ENCODE measurements at places on chromosomes 6 and 20. TPM values are rescaled to one million over a fixed set of nuclear protein-coding genes. Genes with fewer than 3 reads are reported as not detected.

The TREM1 gene
- 0.26 TPM for total RNA-seq

- no peak for DNase-seq
Observed at GRCh38 chr20:4061987-4062386, 46.6 kb upstream of the RNF24 start.

DNA sequence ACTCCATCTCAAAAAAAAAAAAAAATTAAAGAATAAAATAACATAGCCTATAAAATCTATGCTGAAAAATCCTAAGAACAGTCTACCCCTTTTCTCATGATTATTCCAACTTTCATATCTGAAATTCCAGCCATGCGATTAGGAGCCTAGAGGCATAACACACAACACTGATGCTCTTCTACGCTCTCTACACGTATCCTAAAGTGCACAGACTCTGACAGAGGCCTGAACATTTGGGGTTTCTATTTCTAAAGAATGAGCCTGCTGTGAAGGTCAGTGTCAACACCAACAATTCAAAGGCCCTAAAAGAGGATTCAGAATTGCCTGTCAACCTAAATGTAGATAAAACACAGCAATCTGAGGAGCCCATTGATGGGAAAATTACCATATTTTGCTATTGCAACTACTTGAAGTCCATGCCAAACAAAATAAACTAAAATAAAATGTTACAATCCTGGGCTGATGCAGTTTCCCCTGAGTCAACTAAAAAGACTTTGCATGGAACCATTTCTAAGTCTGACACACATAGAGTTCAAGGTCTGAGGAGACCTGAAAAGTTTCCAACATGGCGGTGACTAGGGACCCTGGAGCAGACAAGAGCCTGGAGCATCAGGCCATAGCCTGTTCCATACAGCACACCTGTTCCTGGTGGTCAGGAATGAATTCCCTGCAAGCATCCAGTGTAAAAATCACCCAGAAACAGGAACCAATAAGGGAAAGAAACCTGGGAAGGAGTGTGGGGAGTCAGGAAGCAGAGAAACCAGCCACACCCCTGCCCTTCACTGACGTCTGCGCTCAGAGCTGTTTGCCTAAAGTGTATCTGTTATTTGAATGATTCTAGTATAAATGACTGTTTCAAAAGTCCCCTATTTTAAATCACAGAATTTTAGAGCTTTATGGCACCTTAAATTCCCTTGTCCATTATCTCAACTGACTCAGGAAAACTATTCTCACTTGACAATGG, 11.8 kb downstream of the NINL start:
- DNase-seq, result no peak

- no peak for DNase-seq
Observed at GRCh38 chr20:3090565-3090964, 6.0 kb upstream of the AVP start.

- no peak for DNase-seq
Observed at GRCh38 chr6:157064502-157064901, 258.8 kb downstream of the TMEM242 start.

The DCDC2 gene
- 4.3 TPM for total RNA-seq

- no peak for DNase-seq
Observed at GRCh38 chr6:7165002-7165889, 57.5 kb downstream of the RREB1 start.

The C4B gene
- total RNA-seq, result 4.7 TPM

DNA sequence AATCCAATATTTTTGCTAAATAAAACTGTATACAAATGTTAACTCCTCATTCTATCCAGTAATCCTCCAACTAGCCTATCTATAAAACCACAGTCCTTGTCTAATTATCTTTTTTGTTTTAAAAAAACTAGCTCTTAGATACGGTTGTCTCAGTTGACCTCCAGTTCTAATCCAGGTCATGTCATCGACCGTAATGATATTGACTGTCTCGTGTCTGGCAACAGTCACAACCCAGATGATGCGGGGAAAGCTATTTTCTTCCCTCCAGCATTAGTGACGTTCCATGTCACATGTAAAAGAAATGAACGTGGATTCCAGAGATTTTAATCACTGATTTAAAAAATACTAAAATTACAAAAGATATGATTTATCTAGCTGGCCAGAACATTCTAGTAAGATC, 35.5 kb downstream of the HEBP2 start:
- no peak for DNase-seq

The SASH1 gene
- 92.2 TPM for total RNA-seq

DNA sequence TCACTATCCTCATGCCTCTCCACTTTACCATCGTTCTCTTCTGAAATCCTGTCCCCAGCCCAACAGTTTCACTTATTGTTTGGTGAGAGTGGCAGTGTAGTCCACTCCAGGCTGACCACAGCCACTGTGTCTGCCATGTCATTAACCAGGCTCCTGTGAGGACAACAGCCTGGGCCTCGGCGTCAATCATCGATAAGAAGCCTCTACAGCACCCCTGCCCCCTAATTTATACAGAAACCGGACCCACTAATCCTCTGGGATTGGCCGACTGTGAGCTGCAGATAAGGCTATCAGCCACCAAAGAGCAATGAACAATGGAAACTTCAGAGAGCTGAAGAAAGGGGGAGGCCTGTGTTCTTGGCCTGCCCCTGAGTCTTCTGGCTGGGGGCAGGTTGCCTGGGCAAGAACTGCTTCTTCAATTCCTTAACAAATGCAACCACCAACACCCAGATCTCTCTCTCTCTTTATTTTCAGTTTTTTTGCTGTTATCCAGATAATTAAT, 3.4 kb downstream of the EGFL8 start:
- DNase-seq, result no peak

- no peak for DNase-seq
Observed at GRCh38 chr6:128131036-128131435, 230.2 kb upstream of the THEMIS start.

The VNN1 gene
- total RNA-seq, result 0.63 TPM

- DNase-seq, result no peak
Observed at GRCh38 chr6:131572686-131573415, at the start of gene ARG1. Gene ARG1 (plus strand): TSS chr6:131573226. CDS start chr6:131573283, 57 bp downstream.

DNA sequence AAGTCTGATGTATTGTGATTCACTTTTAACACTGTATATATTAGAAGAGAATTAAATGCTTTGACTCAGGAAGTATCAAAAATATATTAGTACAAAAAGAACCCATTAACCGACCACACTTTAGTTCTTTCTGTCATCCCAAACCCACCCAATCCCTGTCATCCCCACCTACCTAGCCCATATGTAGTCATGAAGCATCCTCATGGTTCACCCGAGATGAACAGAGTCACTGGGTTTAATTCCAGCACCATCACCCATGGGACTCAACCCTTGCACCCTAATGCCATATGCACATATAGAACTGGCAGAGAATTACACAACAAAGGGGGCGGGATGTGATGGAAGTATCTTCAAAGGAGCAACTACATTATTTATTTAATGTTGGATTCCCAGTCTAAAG, 141.4 kb downstream of the KHDC1L start:
- DNase-seq, result no peak

GRCh38 chr6:141878686-141879085, 254.0 kb upstream of the GJE1 start:
- DNase-seq, result no peak

- no peak for DNase-seq
Observed at GRCh38 chr6:150417250-150417649, 48.4 kb downstream of the IYD start.

DNA sequence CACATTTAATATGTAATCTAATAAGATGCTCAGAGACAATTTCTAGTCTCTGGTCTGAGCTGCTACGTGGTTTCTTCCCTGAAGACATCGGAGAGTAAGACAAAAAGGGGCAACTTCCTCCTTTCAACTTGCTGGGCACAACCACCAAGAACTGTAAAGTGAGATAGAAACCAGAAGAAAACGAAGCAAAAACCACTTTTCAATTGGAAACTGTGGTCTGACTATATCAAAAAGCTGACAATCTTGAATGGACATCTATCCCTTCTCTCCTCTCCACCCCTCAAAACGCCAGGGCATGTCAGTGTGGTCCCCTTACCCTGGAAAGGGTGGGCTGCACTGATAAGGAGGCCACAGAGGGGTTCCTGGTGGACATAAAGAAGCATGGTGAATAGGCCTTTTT, 269.1 kb downstream of the CD83 start:
- DNase-seq, result no peak

- DNase-seq, result no peak
Observed at GRCh38 chr6:133814797-133815196, 74.1 kb upstream of the TCF21 start.

The MRPS26 gene
- 18.3 TPM for total RNA-seq

DNA sequence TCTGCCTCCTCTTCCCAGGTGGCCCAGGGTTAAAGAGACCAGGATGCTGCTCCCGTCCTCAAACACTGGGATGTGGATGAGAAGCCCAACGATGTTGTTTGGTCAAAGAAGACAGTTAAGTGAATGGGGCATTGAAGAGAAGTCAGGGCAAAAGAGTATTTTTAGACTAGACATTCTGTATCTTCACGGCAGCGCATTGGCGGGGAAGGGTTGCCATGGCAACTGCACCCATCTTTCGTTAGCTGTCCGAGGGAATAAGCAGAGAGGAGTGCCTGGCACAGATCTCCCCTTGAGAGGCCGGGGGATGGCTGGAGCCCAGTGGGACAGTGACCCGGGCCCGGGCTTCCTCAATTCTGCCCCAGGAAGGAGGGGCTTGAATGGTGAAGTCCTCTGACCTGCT, 56.4 kb upstream of the GPR31 start:
- DNase-seq, result no peak

- DNase-seq, result no peak
Observed at GRCh38 chr6:72446430-72446829, 175.4 kb upstream of the KCNQ5 start.

DNA sequence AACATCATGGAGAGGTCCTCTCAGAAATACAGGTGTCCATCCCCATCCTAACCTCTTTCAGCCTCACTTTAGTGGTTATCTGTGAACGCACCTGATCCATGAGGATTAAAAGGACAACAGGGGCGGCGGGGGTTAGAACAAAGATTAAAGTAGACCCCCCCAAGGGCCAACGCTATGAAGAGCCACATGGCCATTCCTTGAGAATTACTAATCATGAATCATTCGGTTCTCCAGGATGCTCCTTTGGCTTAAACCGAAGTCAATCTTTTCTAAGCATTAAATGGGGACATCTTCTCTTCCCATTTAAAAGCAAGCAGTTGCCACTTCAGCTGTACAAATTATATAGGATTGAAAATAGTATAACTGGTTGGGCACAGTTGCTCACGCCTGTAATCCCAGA, 212.4 kb downstream of the GMPR start:
- no peak for DNase-seq

The TBC1D32 gene
- total RNA-seq, result 62.8 TPM

DNA sequence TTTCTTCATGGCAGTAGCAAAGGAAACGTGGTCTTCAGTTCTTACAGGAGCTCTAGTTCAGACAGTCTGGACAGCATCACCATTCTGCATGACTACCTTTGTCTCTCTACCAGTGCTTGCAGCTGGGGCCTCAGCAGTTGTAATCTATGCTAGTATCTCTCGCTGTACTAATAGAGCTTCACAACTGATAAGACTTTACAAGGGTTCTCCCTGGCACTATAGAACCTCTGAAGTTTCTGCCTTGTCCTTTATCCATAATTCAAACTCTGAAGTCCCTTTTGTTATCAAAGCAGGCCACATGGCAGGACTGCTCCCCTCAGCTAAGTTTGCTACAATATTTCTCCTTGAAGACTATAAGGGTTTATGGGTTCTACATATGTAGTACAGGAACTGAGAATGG, 842.1 kb upstream of the ADGRB3 start:
- no peak for DNase-seq

DNA sequence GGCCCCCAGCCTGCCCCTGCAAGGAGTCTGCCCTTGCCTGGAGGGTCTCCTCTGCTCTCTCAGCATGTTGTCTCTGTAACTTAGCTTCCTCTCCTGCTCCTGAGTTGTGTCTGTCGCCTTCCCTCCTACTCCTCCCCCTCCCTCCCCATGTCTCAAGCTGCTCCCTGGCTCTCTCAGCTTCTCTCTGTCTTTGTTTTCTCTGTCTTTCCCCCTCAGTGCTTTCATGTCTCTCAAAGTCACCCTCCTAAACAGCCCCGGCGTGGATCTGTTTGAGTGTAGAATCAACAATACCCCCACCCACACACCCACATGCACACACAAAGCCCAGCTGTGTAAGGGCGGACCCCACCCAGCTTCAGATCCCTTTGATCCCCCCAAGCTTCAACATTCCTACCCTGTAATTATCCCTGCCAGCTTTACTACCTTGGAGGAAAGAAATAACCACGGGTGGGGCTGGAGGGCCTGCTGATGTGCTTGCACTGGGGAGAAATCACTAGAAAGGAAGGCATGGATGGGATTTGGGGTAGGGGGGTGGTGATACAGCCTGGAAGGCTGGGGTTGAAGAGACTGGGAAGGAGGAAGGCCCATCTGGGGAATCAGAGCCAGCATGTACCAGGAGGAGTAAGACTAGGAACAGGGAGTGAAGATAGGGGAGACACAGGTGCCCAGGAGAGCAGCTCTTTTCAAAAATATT, 1.0 kb upstream of the LY6G6D start:
- DNase-seq, result no peak

DNA sequence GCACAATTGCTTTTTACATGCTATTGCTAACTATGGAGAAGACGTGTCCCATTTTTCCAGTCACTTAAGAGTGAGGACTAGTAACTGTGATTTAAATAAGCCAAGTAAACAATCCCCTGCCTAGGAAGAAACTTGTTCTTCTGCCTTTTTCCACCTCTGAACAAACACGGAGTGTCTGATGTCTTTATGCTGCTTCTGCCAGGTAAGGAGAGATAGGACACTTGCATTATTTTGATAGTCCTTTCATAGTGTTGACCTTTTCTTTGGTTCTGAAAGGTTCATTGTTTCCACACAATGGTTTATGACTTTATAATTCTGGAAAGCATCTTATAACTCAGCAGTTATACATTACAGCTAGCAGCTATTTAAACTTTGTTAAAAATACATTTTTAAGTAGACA, 8.4 kb downstream of the LRP11 start:
- DNase-seq, result no peak

DNA sequence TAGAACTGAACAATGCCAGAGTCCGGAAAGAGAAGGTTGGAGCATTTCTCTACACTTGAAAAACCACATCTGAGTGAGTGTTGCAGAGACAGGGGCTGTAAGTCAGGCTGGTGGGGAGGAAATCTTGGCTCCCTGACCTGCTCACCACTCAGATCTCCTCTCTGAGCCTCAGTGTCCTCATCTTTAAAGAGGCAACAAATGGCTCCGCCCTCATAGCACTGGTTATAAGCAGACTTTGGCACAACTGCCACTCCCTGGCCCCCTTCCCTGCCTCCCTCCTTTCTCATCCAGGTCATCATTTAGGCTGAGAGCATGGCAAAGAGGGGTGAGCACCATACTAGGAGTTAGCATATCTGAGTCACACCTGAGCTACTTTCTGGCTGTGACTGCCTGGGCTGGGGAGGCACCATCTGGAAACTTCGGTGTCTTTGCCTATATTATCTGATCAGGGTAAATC, 10.6 kb downstream of the SIRPG start:
- DNase-seq, result no peak

- DNase-seq, result no peak
Observed at GRCh38 chr6:136477548-136477947, 72.7 kb downstream of the MAP7 start.

DNA sequence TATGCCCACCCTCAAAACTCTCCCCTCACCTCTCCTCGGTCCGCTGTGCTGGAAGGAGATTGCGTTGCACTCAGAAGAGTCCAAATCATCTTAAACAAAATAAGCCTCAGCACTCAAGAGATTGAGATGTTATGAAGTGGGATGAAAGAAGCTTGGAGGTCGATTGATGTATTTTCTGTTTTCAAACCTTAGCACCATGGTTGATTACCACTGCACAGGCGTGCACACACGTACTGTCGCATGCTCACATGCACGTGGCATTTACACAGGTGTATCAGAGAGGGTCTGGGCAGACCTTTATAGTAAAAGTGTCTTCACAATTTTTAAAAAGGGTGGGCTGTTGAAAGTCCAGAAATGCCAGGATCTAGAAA, 612 bp upstream of the AGPAT4 start:
- no peak for DNase-seq

The CTCFL gene
- not detected for total RNA-seq
